ENCODE measurements at places on chromosomes 4 and X. TPM values are rescaled to one million over a fixed set of nuclear protein-coding genes. Genes with fewer than 3 reads are reported as not detected.

Gene ADGRG2
- total RNA-seq = 12.5 TPM

Gene PAGE4
- total RNA-seq = not detected

Gene ACSL4
- 58.4 TPM for total RNA-seq

Gene TCP11X2
- 0.17 TPM for total RNA-seq

Gene EMCN
- total RNA-seq = 13.9 TPM

Gene JCHAIN
- 12.3 TPM for total RNA-seq

Gene HOPX
- total RNA-seq = 27.6 TPM

Gene MUC7
- not detected for total RNA-seq

Gene PTTG2
- 1.1 TPM for total RNA-seq
